ENCODE measurements at places on chromosomes 3 and 15.

- no peak for DNase-seq
Measured at GRCh38 chr3:114756506-114757279, 390.4 kb downstream of the ZBTB20 start.

DNA sequence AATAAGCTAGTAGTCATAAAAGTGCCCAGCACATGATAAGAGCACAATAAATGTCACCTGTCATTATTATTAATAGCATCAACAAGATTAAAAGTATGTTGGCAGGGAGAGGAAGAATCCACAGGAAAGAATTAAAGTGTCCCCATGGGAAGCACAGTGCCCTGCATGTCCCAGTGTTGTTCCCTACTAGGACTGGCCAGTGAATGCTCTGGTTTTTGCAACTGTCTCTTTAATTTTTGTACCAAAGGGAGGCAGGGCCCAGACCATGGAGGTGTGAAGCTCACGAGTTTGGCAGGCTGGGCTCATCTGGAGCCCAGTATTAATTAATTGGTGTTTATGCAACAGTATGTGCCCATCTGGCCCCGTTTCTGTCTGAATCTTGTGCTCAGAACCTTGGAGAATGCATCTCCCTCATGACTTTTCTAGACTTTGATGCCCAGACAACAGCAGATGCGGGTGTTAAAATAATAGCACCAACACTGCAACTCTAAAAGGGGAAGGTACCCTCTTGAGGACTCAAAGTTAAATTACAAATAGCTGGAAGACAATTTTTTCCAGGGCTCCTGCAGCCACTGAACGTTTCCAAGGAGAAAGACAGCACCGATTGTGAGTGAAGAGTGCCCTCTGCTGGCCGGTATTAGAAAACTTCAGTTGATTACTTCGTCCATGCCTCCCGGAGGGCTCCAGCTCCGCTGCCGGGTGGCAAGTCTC is 71.9 kb upstream of the SPATA12 start:
- DNase-seq = no peak

- DNase-seq = no peak
Measured at GRCh38 chr3:60365360-60365759, 885.9 kb downstream of the FHIT start.

- DNase-seq = no peak
Measured at GRCh38 chr3:2540115-2540514, 441.4 kb downstream of the CNTN4 start.

DNA sequence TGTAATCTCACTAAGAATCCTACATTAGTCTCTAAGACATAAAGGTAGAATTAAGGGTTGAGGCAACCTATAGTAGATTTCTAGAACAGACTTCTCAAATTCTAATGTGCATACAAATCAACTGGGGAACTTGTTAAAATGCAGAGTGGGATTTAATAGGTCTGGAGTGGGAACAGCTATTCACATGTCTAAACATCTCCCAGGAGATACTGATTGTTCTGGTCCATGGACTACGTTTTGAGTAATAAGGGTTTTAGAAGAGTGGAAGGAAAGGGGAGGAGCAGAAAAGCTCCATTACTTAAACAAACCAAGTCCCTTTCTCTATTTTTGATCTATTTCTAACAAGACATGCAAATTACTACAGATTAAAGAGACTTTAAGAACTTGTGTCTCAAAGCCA is 524.8 kb downstream of the TUSC7 start:
- DNase-seq = no peak

DNA sequence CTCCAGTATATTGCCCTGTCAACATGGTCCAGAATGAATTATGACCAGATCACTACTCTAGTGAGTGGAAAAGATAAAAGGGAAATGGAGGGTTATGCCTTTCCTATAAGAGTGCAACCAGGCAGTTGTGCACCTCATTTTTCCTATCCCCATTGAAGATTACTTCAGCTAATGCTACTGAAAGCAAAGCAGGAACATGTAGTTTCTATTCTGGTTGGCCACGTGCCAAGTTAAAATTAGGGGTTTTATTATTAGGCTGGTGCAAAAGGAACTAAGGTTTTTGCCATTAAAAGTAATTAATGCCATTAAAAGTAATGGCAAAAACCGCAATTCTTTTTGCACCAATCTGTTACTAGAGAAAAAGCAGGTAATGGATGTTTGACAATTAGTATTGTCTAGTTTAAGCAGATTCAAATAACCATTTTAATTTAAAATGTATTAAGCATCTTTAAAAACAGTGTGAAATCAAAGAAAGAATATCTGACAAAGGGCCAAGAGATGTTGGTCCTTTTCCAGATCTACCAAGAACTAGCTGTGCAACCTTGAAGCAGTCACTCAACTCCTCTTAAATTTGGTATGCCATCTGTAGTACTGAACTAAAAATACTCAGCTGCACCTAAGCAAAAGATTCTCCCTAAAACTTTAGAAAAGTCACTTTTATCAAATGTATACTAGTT is 567.5 kb upstream of the CCDC54 start:
- DNase-seq = no peak

- DNase-seq = no peak
Measured at GRCh38 chr15:80183886-80184285, 31.1 kb downstream of the FAH start.

DNA sequence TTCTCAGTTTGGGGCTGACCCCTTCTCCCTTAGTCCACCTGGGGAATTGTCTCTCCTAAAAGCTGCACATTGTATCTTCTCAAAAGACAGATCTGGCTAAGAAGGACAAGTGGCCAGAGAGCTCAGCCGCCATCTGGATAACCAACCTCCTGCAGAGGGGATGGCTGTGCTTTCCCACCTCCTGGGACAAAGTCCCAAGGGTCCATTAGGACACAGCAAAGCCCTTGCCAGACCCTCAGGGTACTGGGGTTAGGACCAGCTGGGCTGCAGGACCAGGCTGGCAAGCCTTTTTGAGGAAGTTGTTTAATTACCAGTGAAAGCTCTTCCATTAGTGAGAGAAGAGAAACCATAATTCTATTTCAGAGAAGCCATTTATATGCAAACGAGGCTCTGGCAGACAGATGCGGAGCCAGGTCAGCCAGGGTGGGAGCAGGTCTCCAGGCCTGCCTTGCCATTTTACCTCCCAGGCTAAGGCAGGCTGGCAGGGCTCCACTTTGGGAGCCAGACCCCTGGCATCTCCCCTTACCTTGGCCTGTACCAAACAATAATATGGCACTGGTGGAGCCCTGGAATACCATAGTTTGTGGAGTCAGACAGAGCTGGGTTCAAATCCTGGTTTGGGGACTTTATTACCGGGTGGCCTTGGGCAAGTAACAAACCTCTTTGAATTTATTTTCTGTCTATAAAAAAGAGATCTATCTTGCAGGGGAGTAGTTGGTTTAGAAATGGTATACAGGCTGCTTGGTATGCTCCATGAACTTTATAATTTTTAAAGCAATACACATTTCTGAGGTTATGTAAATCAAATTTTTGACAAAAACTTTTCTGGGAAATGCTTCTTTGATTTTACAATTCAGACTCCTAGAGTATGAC is 17.9 kb downstream of the SHF start:
- DNase-seq = no peak

DNA sequence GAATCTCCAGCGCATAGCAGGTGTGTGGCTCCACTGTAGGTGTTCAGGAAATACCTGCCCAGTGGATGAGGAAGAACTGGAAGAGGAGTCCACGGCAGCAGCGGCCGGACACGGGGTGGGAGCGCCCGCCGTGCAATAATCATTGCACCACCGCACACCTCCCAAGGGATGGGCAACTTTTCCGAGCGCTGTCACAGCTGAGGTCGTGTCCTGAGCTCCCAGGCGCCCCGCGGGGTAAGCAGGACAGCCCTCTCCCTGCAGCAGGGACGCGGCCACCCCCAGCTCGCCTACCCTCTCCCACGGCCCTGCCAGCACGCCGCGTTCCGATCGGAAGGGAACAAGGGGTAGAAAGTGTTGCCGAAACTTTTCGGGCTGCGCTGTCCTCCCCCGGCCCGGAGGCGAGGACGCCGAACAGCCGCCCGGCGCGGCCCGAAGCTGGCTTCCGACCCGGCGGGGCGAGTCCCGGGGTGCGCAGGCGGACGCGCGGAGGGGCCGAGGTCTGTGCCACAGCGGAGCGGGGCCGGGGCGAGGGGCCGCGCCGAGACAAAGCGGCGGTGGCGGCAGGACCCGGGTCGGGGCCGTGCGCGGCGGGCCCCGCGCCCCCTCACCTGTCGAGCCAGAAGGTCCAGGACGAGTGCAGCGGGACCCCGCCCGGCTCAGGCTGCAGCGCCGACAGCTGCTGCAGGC is 475 bp downstream of the EIF4E3 start:
- no peak for DNase-seq

DNA sequence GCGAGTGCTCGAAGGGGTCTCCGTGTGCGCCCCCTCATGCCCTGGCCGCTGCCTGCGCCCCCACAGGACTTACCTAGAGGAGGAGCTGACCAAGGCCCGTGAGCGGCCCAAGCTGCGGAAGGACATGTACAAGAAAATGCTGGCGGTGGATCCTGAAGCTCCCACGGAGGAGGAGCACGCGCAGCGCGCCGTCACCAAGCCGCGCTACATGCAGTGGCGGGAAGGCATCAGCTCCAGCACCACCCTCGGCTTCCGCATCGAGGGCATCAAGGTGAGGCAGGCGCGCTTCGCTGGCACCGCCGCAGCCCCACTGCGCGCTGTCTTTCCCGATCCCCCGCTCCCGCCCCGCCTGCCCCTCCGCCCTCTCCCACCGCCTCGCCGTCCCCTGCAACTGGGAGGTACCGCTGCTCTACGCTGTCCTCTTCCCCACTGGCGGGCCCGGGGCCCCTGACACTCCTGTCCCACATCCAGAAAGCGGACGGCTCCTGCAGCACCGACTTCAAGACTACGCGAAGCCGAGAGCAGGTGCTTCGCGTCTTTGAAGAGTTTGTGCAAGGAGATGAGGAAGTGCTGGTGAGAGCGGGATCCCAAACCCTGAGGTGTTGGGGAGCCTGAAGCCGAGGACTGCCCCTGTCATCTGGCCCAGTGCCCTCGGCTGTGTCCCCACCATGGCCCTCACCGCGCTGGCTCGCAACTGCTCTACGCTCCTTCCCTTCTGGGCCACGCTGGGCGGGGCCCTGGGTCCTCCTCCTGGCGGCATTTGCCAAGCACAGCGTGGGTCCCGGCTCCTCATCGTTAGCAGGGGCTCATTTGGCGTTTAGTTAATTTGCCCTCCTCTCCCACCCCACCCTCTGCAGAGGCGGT is 8.5 kb downstream of the ITPKA start:
- DNase-seq = no peak

- no peak for DNase-seq
Measured at GRCh38 chr15:33160581-33161165, 33.8 kb downstream of the FMN1 start.

DNA sequence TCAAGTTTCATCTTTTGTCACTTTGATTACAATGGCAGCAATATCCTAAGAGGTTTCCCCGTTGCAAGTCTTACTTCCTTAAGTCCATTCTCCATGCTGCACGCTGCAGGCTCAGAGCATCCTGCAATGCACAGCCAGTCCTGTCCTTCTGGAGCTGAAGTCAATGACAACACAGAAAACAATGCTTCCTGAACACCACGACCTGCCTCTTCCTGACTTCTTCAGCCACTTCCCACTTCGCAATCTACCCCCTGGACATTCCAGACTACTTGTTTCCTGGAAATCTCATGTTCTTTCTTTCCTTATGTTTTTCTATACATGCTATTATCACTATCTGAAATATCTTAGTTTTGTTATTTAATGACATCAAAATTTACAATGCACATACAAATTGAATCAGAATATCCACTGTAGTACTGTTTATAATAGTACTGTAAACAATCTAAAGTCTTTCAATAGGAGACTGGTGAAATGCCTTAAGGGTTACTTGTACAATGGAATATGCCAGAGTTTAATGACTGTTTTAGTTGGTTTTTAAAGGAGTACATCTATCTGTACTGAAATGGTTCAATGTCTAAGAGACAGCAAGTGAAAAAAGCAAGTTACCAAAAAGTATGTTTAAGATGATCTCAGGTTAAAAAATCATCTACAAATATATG is 113.7 kb upstream of the PRTG start:
- DNase-seq = peak; percentile 28

- peak; percentile 81 for DNase-seq
Measured at GRCh38 chr3:31077021-31077601, 182.7 kb upstream of the GADL1 start.

GRCh38 chr15:59917504-59918157 is 86.5 kb upstream of the FOXB1 start:
- no peak for DNase-seq

DNA sequence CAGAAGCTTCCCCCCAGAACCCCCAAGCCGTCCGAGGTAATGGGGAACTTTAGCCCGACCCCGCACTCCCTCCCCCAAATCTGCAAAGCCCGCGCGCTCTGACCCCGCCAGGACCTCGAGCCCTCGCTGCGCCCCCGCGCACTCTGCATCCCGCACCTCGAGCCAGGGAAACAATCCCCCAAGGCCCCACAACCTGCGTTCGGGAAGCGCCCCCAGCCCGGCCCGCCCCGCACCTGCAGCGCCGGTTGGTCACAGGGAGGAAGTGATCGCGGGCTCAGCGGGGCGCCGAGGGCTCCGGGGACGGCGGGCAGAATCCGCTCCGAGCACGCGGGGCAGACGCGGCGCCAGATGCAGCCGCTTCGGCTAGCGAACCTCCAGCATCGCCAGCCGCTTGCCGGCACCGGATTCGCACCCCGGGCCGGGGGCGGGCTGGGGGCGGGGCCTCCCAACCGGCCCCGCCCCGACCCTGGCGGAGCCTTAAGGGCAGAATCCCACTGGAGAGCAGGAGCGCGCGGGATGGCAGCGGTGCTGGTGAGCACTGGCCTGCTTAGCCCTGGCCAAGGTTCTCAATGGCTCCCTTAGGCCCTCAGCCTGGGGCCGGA is at the start of gene CAMKV:
Gene CAMKV, minus strand, starts transcription at position 382 of the 602 bp plus-strand sequence. CDS start 7,518 bp downstream, outside the sequence.
- DNase-seq = no peak
